HuH-7.5 (cell line): ENCODE measurements at places on chromosomes 1 and 21.

- DNase-seq = no peak
These were observed 137.4 kb upstream of the BARHL2 start for GRCh38 chr1:90854397-90854924.

DNA sequence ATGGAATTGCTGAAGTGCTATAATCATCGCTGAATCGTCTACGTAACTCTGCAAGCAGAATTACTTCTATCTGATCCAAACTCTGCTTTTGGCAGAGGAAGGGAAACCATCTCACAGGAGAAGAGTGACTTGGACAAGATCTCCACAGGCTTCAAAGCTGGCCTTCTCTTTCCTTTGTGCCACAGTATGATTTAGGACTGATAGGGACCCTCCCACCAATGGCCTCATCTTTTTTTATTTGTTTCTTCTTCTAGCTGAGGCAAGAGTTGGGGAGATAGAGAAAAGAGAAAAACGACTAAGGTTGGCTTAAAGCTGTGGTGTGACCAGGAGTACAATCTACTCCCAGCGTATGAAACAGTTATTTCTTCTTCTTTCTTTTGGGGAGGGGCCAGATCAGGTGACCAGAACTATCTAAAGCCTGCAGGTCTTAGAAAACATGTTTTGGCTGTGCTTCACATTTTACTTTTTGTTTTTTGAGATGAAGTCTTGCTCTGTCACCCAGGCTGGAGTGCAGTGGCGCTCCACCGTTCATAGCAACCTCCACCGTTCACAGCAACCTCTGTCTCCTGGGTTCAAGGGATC lies 35.0 kb downstream of the ZNF496 start:
- DNase-seq = no peak

- peak; percentile 89 for DNase-seq
These were observed 3.6 kb upstream of the ZBTB7B start for GRCh38 chr1:154998818-154999570.

GRCh38 chr1:155976062-155976912 lies 2.1 kb downstream of the ARHGEF2 start:
- DNase-seq = no peak

- no peak for DNase-seq
These were observed 4.2 kb downstream of the PPP1R15B start for GRCh38 chr1:204407295-204407971.

- DNase-seq = peak; percentile 35
These were observed 125.2 kb upstream of the PTBP2 start for GRCh38 chr1:96596226-96596922.

GRCh38 chr1:215526147-215526845 lies 40.8 kb upstream of the KCTD3 start:
- DNase-seq = no peak

DNA sequence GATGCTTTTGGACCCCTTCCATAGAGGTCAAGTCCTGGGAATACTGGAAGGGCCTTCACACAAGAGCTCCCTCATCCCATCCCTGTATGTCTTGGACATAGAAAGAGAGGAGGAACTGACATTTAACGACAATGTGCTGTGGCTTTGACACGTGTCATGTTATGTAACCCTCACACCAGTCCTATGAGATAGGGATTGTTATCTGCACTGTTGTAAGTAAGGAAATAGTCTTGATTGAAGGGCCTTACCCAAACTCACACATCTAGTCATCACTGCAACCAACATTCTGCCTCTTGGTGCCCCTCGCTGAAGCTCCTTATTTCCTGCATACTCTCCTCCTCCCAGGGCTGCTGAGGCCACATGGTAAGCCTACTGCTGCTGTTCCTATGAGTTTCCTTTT lies 63.7 kb upstream of the ANGPTL1 start:
- no peak for DNase-seq

DNA sequence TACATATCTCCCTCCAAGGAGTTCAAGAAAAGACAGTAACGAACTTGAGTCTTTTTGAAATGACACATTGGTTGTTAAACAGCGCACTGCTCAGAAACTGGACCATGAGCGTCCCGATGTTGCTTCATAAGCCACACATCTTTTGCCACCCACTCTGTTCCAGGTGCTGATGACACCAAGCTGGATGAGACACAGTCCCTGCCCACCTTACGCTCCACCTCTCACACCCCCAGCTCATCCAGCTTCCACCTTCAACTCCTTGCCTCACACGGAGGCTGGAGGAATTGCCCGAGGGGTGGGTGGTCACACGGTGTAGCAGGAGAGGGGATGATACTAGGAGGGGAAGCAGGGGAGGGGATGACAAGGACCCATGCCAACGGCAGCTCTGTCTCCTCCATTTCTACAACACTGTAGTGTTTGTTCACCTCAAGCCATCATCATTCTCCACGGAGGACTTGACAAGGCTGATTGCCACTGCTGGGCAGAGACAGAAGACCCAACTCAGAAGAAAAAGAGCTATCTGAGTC lies 148.5 kb upstream of the TNR start:
- DNase-seq = no peak

GRCh38 chr1:205766038-205766437 lies 9.2 kb downstream of the RAB29 start:
- no peak for DNase-seq

DNA sequence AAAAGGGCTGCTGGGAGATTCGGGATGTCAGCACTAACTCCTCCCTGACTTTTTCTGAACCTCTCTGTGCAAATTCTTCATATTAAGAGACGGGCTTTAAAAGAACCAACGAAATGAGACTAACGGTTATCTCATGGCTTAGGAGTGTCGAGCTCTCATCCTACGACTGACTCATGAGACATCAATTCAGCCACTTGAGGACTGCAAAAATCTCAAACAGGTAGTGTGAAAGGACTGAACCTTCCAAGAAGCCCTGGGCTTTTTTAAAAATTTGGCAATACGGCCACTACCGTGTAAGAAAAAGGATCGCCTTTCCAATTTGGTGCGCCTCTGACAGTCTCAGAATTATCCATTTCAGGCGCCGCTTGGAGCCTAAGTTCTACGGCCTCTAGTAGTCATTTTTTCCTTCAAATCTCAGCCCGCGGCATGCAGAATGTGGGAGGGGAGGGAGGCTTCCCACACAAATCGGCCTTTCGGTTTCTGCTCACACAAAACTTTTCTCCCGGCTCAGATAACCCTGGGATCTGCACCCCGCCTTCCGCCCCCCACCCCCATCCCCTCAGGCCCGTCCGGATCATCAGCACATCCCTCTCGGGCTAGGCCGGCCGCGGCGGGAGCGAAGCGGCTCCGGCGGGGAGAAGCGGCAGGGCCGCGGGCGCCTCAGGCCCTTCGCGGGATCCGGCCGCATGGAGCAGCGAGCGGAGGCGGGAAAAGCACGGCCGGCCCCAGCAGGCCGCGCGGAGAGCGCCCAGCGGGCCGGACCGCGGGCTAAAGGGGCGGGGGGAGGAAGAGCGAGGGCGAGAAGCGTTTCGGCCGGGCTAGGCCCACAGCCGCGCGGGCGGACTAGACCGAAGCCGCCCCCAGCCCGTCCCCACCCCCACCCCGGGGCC lies 618 bp downstream of the HNRNPR start:
- DNase-seq = no peak

DNA sequence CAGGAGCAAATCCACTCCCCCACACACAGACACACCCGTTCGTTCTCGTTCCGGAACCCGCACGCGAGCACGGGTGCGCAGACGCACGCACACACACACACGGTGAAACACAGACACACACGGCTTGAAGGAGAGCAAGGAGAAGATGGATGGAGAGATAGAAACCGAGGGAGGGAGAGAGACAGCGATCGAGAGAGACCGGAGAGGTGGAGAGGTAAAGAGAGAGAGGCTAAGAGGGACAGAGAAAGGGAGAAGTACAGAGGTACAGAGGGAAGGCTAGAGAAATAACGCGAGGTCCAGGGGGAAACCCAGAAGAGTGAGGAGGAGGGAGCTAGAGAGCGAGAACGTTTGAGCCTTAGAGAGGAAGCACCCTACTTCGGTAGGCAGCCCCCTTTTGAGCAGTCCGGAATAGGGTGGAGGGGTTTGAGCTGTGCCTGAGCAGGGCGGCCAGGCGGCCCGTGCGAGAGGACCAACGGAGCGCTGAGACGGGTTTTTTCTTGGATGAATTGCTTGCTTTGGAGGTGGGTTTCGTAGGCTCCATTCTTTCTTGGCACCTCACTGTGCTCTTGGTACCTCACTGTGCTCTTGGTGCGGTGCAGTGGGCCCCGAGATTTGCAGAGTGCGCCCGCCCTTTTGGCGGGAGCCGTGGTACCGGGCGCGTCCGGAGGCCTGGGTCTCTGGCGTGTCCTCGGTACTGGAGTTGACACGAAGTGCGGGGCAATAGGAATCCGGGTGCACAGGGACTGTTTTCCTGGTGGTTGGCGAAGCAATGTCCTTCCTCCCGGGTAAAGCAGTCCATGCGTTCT lies 88.4 kb upstream of the RHOU start:
- DNase-seq = no peak

- no peak for DNase-seq
These were observed 188.3 kb upstream of the PALMD start for GRCh38 chr1:99457381-99458165.

DNA sequence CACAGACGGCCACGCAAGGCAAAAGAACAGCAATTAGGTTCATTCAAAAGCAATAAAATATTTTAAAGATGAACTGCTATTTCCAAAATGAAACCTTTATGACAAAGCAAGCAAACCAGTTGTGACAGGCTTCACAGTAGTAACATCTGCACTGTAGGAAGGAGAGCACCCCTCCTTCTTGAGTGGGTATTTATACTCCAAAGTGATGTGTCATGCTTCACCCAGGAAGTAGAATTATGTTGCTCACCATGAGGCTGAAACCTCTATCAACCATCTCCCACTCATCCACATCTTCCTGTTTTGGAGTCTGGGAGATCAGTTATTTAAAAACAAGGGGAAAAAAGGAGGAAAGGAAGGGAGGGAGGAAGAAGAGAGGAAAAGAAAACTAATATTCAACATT lies 885 bp downstream of the OR2T10 start:
- no peak for DNase-seq

GRCh38 chr1:1748686-1749321 lies 24.6 kb upstream of the CDK11A start:
- no peak for DNase-seq

DNA sequence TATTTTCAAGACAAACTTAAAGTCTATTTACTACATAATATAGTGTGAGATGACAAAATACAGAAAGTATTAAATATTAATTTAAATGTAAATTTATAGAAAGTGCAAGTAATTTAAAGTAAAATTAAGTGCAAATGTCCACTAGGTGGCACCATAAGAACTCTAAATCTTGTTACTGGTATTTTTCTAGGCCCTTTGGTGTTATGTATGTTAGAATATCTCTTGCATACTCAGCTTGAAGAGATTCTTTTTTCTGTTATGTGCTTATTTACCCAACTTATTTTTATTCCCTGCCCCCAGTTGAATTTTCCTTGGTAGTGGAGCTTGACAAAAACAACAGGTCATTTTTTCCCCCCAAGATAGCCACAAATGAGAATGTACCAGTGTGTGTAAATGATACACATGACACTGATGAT lies 71.5 kb downstream of the RPS6KC1 start:
- DNase-seq = no peak

- DNase-seq = no peak
These were observed 11.7 kb downstream of the DSCAM start for GRCh38 chr21:40835184-40835694.

- DNase-seq = no peak
These were observed 6.7 kb upstream of the PTPN14 start for GRCh38 chr1:214557952-214558735.

- no peak for DNase-seq
These were observed 19.3 kb upstream of the TBX19 start for GRCh38 chr1:168261390-168261789.

DNA sequence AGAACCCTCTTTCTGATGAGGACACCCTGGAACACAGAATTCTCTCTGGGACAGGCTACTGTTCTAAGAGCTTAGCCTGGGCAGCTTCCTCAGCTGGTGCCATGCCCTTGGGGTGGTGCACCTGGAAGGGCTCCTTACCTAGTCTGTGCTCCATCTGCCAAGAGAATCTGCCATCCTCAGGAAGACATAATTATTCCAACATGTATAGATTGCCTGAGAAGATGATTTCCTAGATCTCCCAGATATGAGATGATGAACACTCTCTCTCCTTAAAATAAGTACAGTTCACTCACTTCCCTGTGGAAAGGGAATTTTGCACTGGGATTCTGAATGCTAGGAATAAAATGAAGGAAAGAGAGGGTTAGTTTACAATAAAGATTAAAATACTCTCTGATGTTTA lies 87.6 kb downstream of the NENF start:
- no peak for DNase-seq

- DNase-seq = no peak
These were observed 93.2 kb downstream of the CTH start for GRCh38 chr1:70504176-70504820.

GRCh38 chr1:15684042-15684461 lies at the start of gene PLEKHM2:
Gene PLEKHM2 (plus strand): TSS chr1:15684320. CDS start chr1:15684559, 239 bp downstream.
- peak; percentile 72 for DNase-seq

DNA sequence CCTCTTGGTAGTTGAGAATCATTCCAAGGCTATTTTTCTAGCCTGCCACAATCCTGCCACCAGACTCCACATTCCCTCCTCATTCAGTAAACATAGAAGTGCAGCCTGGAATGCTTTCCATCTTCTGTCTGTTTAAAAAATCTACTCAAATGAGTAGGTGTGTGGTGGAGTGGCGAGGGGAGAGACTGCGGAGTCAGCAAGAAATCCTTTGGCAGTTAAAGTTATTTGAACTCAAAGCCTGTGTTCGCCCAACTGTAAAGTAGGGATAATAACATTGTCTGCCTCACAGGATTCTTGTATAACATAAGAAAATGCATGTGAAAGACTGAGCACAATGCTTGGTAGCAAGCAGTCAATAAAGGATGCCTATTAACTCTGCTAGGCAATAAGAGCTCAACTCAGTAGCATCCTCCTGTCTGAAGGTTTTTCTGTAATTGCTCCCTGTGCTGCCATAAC lies 22.2 kb upstream of the DPT start:
- DNase-seq = peak; percentile 18

GRCh38 chr1:54404939-54405897 lies 976 bp downstream of the SSBP3 start:
- DNase-seq = peak; percentile 42

DNA sequence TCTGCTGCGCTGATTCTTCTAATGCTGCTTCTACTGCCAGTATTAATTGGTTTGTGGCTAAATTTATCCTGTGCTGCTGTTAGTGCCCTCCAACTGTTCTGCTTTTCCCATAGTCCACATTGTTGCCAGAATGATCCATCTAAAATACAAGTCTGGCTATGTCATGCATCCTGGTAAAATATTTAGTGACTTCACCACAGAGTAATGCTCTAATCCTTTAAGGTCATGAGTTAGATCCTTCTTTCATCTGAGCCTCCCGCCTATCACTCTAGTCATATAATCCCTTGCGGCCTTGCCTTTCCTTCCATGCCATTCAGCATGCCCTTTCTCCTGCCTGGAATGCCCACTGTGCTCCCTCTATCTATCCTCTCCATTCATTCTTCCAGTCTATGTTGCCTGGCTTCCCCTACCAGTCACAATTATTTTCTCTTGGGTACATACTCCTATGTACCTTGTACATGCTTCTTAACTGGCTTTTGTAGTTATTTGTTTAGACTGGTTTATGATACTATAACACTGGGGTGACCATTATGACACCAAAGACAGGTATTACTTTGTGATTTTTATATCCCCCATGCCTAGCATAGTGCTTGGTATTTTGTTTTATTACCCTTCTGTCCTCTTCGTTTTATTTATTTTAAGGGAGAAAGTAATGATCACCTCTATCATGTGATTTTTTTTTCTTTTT lies 144.0 kb downstream of the MAGI3 start:
- DNase-seq = no peak
